Omental fat pad (tissue), 4 donors: ENCODE measurements at places on chromosomes 1 and 21. TPM values are rescaled to one million over a fixed set of nuclear protein-coding genes. Genes with fewer than 3 reads are reported as not detected.
A peak's percentile ranks its signal among the peaks of the same experiment; 100 is the strongest.

GRCh38 chr1:225850370-225850769 lies 31.8 kb downstream of the TMEM63A start:
- DNase-seq, result no peak

SEC16B gene
- 1.6 TPM for total RNA-seq

DNA sequence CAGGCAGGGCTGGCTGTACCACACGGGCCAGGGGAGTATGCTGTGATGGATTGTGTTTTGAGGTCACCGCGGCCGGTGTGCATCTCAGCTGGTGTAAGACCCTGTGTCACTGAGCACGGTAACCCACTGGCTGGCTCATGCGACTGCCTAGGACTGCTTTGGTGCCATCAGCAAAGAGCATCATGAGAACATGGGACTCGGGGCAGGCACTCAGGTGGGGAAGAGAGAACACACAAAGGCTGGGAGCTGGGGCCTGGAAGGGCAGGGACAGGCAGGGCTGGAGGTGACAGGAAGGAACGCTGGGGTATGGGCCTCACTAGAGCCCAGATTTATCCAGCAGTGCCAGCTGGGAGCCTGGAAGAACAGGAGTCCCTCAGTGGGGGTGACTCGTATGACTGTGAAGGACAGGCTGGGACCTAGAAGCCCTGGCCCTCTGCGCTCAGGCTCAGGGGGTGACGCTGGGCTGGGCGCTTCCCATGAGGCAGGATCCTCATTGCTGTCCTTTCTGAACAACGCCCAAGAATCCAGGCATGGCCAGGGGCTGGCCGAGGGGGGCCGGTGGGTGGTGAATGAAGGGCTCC lies 210.4 kb upstream of the VAMP3 start:
- DNase-seq, result no peak

FCGR2B gene
- total RNA-seq, result 31.3 TPM

ILF2 gene
- 80.2 TPM for total RNA-seq

DNA sequence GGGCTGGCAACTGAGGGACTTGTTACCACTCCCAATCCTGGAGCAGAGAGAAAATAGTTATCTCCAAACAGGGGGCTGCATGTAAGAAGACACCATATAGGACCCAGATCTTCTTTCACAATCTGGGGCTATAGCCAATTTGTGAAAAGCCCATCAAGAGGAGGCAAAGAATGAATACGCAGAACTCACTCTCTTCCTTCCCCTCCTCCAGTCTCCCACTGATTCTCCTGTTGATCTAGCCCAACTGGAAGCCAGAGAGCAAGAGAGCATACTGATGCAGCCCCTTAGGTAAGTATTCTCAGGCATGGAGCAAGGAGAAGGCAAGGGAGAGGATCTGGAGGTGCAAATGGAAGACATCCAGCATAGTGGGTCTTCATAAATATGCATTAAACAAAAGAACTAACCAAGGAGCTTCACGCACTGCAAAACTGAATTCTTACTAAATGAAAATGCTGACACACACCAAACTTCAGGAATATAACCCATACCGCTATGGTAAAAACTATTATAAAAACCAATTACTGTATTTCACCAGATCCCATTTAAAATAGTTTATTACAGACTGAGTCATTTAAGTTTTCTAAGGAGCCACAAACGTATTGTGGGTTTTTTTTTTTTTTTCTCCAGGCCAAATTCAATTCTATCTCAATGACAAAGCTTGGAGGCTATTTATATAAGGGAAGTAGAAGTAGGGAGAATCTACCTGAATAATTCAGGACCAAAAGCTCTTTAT lies 15.5 kb upstream of the HMGB4 start:
- DNase-seq, result no peak

GJA4 gene
- total RNA-seq, result 65.1 TPM

DNA sequence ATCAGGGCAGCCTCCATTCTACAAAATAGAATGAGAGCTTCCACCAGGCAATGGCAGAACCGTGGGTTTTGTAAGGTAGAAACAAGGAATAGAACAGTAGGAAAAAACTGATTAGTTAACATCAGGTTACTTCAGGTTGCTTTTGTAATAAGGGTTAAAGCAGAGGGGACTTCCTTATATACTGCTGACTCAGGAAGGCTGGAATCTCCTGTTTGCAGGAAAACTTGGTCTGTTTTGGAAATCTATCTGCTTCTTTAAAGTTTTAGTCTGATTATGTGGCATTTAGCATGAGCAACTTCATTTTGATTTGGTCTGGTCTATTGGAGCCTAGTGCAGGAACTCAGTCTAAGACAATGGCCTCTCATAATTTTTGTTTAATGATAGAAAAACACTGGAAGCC lies 32.7 kb upstream of the RAB4A start:
- no peak for DNase-seq

- DNase-seq, result peak; percentile 50
Observed at GRCh38 chr1:212700892-212701819, 1.5 kb upstream of the BATF3 start.

OR2L5 gene
- not detected for total RNA-seq

- no peak for DNase-seq
Observed at GRCh38 chr1:44405031-44405797, at the start of gene RNF220. RNF220 (plus strand) TSS chr1:44405255.

DNA sequence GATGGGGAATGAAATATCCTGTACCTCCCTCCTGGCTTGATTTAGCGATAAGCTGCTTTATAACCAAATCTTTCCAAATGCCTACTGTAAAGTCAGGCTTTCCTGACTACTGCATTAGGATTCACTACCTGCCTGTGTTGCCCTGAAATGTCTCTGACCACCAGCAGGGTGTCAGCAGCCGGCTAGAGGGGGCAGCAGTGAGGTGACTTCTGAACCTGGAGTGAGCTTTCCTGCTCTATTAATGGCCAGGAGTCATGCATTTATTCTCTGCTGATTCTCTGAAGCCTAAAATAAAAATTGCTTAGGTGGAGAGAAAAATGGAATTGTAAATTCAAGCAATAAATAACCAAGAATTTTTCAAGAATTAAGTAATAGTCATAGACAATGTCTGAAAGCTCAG lies 2.5 kb downstream of the BACE2 start:
- DNase-seq, result no peak

- DNase-seq, result no peak
Observed at GRCh38 chr1:199859491-199859933, 168.0 kb upstream of the NR5A2 start.

- no peak for DNase-seq
Observed at GRCh38 chr1:56285554-56286402, 293.6 kb downstream of the PLPP3 start.

DNA sequence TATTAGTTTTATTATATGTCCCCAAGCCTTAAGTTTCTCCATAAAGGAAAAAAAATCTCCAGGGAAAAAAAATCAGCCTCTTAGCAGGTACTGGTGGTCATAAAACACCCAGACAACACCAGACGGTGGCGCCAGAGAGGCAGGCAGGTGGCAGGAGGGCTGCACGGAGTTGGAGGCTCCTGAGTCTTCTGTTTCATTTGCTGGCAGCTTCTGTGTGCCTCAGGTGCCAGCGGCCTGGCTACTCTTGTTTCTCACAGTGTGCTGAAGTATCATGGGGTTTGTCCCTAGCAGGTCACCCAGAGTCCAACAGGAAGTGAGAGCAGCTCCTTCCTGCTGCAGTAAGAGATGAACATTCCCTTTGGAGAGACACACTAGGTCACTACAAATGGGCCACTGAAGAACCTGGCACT lies 123.3 kb upstream of the GADD45A start:
- DNase-seq, result peak; percentile 98

HFM1 gene
- 0.63 TPM for total RNA-seq

FNDC10 gene
- total RNA-seq, result 1.9 TPM

- no peak for DNase-seq
Observed at GRCh38 chr1:112762541-112763500, 47.7 kb upstream of the PPM1J start.

- no peak for DNase-seq
Observed at GRCh38 chr1:112057736-112058135, 68.3 kb upstream of the KCND3 start.

- no peak for DNase-seq
Observed at GRCh38 chr1:32349211-32349708, 13.0 kb downstream of the FAM229A start.

DMRTA2 gene
- total RNA-seq, result not detected

GRCh38 chr1:30904191-30904961 lies 4.2 kb downstream of the SDC3 start:
- no peak for DNase-seq

DNA sequence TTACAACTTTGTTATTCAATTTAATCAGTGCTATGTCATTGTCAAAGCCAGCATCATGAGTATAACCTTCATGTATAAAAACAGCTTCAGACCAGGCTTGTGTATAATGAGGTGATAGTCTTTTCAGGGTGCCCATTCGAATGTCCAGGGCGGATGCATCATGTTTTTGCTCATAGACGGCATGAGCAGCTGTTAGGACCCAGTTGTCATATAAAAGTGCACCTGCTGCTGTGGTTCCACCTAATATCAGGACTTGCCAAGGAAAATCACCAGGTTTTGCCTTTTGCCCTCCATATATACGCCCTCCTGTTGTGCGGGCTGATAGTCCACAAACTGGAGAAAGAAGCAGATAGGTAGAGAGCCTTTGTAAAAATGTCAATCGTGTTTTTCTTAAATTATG lies 14.9 kb downstream of the TARDBP start:
- DNase-seq, result no peak

C1orf53 gene
- not detected for total RNA-seq

GRCh38 chr1:54876814-54877213 lies 10.2 kb downstream of the DHCR24 start:
- DNase-seq, result no peak
